Left cardiac atrium (tissue), 4 donors: ENCODE measurements at places on chromosomes 7 and 10.

GRCh38 chr7:91835826-91836368 is 44.6 kb downstream of the MTERF1 start:
- no peak for DNase-seq

GRCh38 chr7:134083766-134084487 is 43.2 kb upstream of the LRGUK start:
- DNase-seq = no peak

- DNase-seq = peak; percentile 34
Observed at GRCh38 chr7:148084138-148084537, 506.4 kb upstream of the C7orf33 start.

DNA sequence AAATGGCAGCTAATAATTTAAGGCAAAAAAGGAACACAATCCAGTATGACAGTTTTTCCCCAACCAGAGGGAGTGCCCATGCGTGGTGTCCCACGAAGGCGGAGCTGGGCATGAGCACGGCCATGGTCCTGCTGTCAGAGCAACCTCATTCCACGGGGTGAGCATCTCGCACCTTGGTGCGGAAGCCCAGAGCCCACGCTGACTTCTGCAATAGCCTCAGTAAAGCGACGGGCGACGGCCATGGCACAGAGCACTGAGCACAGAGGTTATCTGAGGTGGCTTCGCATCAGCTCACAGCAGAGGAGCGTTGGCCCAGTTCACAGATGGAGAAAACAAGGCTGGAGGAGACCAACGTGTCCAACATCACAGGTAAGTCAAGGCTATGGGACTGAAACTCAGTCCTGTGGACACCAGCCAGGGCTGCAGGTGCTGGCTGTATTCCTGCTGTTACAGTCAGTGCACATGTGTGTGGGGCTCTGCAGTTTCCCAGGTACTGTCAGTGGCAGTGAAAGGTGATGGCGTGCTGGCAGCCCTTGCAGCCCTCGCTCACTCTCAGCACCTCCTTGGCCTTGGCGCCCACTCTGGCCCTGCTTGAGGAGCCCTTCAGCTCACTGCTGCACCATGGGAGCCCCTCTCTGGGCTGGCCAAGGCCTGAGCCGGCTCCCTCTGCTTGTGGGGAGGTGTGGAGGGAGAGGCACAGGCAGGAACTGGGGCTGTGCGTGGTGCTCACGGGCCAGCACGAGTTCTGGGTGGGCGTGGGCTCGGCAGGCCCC is 525.6 kb downstream of the PTPRN2 start:
- DNase-seq = no peak

- no peak for DNase-seq
Observed at GRCh38 chr10:35056133-35056532, 34.0 kb downstream of the CUL2 start.

DNA sequence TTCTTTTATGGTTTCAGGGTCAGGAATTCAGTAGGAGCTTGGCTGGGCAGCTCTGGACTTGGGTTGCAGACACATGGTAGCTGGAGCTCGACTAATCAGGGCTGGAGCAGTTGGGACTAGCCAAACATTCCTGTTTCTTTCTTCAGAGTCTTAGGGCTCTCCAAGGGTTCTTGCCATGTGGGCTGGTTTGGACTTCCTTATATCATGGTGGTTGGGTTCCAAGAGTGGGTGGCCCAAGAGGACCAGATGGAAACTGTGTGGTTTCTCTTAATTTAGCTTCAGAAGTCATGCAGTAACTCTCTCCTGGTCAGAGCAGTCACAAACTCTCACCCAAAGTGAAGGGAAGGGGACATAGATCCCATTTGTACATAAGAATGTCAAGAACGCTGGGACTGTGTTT is 270.1 kb upstream of the FZD1 start:
- DNase-seq = no peak

GRCh38 chr10:114265392-114266053 is 26.5 kb downstream of the VWA2 start:
- peak; percentile 54 for DNase-seq

DNA sequence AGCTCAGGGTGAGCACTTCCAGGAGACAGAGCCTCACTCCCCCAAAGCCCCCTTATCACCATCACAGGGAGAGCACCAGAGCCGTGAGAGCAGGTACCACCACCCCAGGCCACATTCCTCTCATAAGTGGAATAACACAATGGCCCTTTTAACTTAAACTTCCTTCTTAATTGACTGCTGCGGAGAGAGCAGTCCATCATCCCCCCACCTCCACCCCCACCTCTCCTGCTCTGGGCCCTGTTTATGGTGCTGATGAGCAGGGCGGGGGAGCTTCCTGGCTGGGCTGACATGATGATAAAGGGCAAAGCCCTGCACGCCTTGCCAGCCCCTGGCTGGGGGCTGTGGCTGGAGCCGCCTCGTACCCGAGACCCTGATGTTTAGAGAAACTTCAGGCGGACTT is 81.4 kb upstream of the PODXL start:
- DNase-seq = no peak

DNA sequence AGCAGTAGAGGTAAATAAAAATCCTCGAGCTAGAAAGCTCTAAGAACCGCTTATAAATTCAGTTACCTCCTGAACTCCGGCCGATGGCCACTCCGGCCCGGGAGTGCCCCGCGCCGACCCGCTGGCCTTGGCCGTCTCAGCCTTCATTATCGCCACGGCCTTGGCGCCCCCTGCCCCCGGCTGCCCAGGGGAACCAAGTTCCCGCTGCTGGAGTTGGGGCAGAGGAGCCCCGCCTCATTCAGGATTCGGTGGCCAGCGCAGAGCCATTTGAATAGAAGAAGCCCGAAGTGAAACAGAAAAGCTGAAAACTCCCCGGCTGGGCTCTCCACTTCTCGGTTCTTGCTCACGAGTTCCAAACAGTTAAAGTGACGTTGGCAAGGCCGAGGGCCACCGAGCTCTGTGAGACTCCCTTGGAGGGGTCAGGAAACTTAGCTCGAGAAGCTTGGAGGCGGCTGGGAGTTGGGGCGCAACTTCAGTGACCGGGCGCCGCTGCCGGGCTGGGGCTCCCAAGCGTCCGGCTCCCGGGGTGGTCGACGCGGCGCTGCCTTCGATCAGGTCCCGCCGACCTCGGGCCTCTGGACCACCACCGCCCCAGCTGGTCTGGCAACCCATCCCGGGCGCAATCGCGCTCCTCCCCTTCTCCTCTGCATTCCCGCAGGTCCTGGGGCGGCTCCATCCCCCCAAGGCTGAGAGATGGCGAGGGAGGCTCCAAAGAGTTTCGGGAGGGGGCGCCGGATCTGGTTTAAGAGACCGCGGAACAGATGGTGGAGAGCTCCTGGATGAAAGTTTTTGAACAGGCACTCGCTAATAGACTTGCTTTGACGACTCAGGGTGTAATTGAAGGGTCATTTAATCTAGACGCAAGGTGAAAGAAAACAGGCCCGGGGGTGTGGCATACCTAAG is 5.8 kb upstream of the FEZF1 start:
- no peak for DNase-seq

DNA sequence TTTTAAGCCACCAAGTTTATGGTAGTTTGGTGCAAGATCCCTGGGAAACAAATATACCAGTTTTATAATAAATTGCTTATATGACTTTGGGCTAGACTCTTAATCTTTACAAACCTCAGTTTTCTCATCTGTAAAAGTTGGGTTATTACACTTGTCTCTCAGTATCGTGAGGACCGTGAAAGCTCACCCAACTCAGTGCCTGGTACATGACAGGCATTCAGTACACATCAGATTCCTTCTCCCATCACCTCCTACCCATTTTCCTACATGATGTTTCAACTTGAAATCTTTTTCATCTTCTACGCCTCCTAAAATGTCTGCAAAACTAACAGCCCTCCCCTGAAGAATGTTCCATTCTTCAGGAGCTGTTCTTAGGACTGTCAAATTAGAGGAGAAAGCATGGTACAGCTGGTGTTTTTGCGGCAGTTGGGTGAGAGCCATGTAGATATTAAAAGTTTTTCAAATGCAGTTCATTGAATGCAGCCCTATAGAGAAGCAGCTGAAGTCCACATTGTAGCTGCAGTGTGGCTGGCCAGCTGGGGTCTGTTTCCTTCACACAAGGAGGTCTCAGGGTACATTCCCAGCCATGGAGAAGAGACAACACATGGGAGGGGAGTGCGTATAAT is 812.8 kb downstream of the LRMDA start:
- no peak for DNase-seq

GRCh38 chr10:50636618-50637579 is 13.1 kb upstream of the SGMS1 start:
- DNase-seq = no peak

DNA sequence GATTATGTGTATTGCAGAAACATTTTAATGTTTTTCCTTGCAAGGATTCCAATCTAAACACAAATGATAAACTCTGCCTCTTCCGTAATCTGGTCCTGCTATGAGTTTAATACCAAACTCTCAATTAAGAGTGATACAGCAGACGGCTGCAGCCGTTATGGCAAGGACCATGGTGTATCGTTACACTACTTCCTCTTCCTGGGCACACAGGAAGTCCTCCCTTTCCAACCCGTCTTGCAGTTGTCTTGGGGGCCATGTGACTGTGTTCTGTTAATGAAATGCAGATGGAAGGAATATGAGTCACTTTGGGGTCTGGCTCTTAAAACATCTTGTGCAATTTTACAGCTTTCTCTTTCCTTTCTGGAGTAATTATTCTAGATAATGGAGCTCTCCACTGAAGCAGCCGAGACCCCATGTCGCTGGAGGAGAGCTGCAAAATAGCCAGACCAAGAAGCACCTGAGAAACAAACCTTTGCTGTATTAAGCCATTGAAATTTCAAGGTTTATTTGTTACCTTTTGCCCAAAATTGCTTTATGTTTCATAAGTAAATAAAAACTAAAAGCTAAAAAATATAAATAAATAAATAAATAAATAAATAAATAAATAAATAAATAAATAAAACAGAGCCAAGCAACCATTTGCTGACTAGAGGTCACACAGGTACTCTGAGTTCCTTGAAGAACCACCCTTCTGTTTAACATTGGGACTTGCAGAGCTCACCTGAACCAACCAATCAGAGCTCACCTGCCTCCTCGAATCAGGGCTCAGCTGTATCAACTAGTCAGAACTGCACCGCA is 74.7 kb downstream of the FRMPD2 start:
- no peak for DNase-seq

GRCh38 chr10:93436591-93437085 is 45.5 kb downstream of the MYOF start:
- peak; percentile 65 for DNase-seq

DNA sequence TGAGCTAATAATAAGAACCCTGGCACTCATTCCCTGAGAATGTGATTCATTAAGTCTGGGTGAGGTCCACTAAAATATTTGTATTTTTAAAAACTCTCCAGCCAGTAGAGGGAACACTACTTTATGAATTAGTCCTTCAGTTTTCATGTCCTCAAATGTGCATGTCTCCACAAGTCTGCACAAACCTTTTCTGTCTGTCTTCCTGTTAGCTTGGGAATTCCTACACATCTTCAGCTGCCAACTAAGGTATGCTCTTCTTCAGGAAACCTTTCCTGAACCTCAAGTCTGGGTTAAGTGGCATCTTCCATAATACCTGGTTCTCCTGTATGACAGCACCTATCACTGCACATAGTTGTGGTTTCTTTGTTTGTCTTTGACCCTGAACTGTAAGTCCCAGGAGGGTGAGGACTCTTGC is 119.6 kb upstream of the MKX start:
- no peak for DNase-seq

- DNase-seq = no peak
Observed at GRCh38 chr7:128310499-128310898, 33.2 kb downstream of the RBM28 start.

GRCh38 chr7:100208911-100209408 is 10.8 kb upstream of the PVRIG start:
- DNase-seq = no peak

DNA sequence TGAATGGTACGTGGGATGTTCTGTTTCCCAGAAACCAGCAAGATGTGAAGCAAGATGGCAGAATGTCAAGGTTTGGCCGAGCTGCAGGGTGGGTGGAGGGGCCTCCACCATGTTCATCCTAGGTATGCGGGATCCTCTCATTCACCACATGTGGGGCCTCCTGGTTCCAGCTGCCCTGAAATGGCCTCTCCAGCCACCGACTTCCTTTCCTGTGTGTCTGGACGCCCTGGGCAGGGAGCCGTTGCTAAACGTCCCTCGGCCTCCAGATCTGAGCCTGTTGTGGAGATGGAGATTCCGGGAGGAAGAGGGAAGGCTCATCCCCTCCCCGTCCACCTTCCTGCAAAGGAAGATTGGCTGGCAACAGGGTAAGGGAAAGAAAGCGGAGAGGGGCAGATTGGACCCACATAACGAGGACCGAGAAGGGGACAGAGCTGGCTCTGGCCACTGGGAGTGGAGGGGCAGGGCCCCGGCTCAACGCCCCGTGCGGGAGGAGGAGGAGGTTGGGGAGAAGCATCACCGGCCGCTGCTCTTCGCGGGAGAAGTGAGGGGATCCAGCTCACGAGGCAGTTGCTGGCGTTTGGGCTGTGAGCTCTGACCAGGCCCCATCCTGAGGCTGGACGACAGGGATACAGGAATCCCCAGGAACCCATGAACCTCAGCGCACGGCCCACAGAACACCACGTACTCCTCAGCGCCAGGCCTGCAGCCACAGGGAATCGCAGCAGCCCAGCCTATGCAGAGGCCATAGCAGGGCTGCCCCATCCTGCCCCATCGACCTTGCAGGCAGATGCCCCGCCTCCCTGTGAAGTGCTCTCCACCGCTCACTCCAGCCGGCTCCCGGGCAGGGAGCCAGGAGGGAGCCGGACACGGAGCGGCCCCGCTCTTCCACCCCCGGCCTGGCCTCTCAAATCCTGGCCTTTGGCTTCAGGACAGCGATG is 98.3 kb downstream of the FOXL3 start:
- peak; percentile 26 for DNase-seq

DNA sequence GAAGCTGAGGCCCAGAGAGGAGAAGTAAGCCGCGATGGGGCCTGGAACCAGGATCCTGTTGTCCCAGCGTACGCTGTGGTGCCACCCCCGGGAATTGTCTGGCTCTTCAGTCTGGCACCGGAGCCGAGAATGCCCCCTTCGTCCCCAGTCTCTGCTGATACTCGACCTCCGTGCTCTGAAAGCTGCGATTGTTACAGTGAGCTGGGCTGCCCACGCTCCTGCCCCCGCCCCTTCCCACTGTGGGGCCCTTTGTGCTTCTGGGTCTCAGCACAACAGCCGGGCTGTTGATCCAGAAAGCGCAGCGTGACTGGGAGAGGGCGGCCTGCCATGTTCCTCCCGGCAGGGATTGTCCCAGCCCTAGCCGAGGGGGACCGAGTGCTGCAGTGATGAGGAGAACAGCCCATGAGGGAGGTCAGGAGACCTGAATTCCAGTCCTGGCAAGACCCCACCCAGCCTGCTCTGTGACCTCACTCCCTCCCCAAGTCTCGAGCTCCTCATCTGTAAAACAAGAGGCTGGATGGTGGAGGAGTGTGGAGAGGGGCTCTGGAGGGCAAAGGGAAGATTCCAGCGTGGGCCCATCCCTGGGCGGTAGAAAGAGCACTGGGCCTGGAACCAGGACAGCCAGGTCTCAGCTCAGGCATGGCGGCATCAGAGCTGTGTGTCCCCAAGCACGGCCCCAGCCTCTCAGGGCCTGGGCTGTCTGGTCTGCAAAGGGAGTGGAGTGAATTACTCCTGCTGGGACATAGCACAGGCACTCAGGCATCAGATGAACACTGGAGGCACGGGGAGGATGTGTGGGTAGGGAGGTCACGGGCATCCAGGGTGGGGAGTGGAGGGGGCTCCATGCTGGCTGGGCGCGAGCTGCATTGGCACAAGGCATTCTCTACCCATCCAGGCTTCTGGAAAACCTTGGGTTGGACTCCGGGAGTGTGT is 43.6 kb downstream of the TSPAN15 start:
- DNase-seq = no peak
